ENCODE measurements at places on chromosomes 6 and 20.

DNA sequence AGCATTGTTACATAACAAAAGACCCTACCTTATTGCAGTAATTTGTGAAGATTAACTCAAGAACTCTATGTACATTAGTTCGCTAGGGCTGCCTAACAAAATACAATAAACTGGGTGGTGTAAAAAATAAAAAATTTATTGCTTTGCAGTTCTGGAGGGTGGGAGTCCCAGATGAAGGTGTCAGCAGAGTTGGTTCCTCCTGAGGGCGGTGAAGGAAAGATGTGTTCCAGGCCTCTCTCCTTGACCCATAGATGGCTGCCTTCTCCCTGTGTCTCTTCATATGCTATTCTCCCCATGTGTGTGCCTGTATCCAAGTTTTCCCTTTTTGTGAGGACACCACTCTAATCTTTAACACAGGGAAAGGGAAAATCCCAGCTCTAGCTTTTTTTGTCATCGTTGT, 305 bp upstream of the VNN1 start:
- DNase-seq: no peak

DNA sequence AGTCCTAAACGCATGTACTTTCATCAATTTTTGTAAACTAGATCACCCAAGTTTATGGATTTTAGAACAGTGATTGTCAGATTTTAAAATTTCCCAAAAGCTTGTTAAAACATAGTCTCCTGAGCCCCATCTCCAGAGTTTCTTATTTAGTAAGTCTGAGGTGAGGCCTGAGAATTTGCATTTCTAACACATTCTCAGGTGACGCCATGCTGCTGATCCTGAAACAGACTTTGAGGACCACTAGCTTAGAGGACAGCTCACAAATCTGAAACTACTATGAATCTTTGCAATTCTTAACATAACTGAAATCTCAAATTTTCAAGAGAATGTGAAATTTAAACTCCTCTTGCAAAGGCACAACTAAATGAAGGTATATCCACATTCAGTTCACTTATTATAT, 37.8 kb upstream of the MLIP start:
- DNase-seq: no peak

- DNase-seq: no peak
Measured at GRCh38 chr20:10771435-10772140, 97.8 kb upstream of the JAG1 start.

GRCh38 chr20:2838170-2838797, 2.2 kb downstream of the PCED1A start:
- no peak for DNase-seq

DNA sequence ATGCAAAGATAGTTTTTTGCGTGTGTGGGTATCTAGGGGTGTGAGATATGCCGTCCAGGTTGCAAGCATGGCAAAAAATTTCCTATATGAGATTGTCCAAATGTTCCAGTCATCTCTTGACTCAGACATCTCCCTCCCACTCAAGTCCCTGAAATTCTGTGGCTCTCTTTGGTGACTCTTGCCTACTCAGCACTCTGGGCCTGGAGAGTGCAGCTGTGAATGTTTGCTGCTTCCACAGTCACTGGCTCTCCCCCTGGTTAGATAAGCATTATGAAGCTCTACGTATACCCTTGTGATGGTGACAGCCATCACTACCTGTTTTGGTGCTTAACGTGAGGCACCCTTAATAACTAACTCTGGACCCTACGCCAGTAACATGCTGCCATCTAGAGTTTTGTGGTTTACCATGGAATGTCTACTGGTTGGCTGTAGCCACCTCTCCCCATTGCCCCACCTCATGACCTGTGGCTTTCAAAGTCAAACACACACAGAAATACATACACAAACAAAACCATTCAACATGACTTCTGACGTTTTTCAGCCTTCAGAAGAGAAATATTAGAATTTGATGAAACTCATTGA, 621.9 kb upstream of the CITED2 start:
- peak; percentile 2 for DNase-seq

- no peak for DNase-seq
Measured at GRCh38 chr6:36929607-36930006, 24.9 kb upstream of the PI16 start.

GRCh38 chr6:110543106-110543505, 66.7 kb upstream of the SLC22A16 start:
- DNase-seq: no peak

- no peak for DNase-seq
Measured at GRCh38 chr6:56906752-56907151, 48.2 kb upstream of the BEND6 start.

- DNase-seq: no peak
Measured at GRCh38 chr20:18265441-18265840, 22.9 kb upstream of the ZNF133 start.

DNA sequence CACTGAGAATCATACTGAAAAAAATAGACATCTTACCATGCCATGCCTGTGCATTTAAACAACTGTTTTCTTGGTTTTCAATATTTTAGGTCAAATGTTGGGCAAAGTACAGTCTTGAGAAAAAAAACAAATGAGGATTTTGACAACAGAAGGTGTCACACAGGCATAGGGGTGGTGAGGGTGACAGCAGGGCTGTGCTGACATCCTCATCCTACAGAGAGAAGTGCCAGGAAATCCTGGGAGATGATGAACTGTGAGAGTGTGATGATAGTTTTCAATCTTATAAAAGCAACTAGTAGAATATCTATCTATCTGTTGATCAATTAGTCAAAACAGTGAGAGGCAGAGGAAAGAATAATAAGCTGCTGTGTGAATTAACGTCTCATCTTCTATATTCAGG, 23.9 kb downstream of the CST8 start:
- DNase-seq: no peak
